ENCODE measurements at places on chromosomes 3 and 15.
A peak's percentile ranks its signal among the peaks of the same experiment; 100 is the strongest.

GRCh38 chr3:182954553-182955235 is 25.6 kb downstream of the DCUN1D1 start:
- no peak for DNase-seq

DNA sequence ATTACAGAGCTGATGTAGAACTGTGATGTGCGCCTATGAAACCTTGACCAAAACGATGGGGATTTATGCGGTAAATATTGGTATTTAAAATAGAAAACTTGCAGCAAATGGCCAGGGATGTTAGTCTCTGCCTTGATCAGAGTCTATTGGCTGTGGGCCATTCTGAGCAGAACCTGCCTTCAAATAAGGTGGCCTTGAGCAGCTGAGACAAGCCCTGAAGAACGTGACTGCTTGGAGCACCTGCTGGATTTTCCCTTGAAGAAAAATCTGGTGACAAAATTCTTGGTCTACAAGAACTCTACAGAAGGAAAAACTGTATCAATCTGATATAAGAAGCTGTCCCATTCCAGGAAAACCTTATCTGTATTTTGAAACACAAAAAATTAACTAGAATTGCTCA is 820.1 kb upstream of the EPHA6 start:
- no peak for DNase-seq

DNA sequence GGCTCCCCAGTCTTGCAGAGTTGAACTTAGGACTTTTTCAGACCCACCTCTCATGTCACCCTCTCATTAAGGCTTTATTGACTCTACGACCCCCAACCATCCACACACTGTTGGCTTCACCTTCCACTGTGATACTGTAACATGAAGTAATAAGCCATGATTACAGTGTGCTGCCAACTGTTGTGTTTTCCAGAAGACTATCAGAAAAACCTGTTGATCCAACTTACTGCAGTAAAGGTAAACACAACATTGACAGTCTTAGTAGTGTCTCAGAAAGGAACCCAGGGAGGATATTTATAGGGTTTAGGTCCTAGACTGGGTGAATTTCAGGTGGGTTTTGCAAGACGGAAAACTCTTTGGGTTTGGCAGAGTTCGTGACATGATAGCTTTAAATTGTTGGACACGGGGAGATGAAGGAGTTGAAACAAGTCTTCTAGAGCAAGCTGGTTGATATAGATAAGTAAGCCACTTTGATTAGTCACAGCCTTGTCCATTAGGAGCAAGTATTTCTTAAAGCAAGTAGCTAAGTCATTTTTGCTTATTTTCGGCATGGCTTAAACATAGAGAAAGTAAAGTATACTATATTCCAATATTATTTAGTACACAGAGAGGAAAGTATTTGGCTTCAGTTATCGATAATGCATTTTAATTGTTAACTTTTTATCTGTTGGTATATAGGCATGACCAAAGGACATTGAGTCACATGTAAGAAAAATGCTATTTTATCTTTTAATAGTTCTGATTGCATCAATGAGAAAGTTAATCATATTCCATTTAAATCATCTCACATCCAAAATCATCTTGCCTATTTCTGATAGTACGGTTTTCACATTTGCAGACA is 2.4 kb upstream of the COL6A5 start:
- no peak for DNase-seq

- no peak for DNase-seq
Observed at GRCh38 chr15:42549741-42550392, 1.2 kb downstream of the HAUS2 start.

GRCh38 chr3:54964081-54964480 is 36.2 kb upstream of the LRTM1 start:
- DNase-seq = no peak

DNA sequence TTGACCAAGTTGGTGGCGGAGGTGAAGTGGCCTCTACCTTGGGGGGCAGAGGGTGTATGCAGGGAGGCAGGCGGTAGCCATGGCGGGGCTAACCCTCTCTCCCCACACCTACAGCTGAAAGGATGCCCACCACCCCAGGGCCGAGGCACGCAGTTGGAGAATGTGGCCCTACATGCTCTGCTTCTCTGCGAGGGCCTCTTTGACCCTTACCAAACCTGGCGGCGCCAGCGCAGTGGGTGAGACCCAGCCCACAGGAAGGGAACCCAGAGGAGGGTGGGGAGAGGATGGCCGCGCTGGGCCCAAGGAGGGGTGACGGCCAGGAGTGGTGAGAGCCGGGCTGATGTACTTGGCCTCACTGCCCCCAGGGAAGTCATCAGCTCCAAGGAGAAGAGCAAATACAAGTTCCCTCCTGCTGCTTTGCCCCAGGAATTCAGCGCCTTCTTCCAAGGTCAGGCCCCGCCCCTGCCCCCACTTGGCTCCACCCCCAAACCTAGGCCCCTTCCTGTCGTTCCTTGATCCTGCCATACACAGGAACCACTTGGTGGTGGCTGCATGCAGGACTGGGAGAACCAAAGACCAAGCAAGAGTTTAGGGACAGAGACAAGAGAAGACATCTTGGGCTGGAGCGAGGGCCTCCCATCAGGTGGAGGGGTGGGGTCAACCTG is 9.8 kb downstream of the NBEAL2 start:
- DNase-seq = no peak

DNA sequence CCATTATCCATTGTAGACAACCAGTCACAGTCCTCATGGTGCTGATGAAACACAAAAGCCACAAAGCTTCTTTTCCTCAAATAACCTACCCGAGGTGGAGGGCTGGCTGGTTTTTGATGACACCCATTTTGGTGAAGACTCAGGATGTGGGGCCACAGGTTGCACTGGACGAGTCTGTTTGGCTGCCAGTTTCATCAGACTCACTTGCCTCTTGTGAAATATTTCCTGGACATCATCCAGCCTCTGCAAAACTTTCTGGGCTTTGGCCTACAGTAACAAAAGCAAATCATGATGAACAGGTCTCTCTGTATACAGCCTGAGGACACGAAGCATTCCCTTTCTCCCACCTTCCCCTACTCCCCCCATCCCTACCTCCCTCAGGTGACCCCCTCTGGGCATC is 42.2 kb downstream of the B3GNT5 start:
- peak; percentile 80 for DNase-seq

- DNase-seq = no peak
Observed at GRCh38 chr3:195224156-195224979, 46.6 kb downstream of the XXYLT1 start.

DNA sequence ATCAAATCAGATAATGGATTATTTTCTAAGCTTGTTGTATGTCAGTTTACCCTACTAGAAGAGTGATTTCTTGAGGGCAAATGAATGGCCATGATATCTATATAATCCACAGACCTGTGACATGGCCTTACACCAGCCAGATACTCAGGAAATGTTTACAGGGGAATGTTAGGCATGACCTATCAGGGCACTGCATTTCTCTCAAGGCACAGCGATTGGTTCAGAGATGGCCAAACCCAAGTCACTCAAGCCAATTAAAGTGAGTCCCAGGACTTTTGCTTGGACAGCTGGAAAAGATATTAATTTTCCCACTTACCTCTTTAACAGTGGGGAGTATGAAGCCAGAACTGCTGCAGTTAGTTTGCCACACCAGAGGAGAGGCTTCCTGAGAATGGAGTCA is 28.7 kb upstream of the GATA2 start:
- no peak for DNase-seq

DNA sequence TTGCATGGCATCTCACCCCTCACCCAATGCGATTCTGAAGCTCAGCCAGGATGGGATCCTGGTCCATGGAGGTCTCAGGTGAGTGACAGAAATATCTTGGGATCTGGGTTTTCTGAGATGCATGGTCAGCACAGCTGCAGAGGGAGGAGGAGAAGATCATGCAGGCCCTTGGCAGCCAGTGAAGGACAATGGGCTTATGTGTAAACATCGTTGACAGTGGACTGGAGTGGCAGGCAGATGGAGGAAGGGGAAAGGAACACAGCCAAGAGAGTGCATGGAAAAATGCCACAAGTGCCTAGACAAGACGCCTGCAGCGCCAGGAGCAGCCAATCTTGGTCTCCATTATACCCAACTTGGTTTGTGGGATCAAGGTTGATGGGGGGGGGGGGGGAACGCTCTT is 347.9 kb downstream of the MCTP2 start:
- no peak for DNase-seq

GRCh38 chr3:107680698-107681097 is 157.9 kb downstream of the BBX start:
- peak; percentile 63 for DNase-seq

DNA sequence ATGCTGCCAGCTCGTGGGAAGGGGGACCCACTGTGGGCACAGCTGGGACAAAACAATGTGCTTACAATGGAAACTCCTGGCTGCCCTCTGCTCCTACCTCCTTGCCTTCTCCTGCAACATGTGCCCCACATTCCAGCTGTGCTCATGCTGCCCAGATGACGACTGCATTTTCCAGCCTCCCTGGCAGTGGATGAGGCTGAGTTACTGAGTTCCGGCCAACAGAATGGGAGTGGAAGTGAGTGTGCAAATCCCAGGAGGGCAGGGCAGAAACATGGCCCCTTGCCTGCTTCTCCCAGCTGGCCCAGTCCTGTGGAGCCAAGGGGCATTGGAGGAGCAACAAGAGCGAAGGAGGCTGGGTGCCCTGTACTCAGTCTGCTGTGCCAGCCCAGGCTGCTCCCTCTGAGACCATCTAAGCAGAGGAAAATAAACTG is 17.1 kb downstream of the KLF15 start:
- no peak for DNase-seq

- no peak for DNase-seq
Observed at GRCh38 chr3:189630767-189631372, 319 bp upstream of the TP63 start.

GRCh38 chr3:52402101-52402521 is 42.8 kb downstream of the SEMA3G start:
- no peak for DNase-seq

DNA sequence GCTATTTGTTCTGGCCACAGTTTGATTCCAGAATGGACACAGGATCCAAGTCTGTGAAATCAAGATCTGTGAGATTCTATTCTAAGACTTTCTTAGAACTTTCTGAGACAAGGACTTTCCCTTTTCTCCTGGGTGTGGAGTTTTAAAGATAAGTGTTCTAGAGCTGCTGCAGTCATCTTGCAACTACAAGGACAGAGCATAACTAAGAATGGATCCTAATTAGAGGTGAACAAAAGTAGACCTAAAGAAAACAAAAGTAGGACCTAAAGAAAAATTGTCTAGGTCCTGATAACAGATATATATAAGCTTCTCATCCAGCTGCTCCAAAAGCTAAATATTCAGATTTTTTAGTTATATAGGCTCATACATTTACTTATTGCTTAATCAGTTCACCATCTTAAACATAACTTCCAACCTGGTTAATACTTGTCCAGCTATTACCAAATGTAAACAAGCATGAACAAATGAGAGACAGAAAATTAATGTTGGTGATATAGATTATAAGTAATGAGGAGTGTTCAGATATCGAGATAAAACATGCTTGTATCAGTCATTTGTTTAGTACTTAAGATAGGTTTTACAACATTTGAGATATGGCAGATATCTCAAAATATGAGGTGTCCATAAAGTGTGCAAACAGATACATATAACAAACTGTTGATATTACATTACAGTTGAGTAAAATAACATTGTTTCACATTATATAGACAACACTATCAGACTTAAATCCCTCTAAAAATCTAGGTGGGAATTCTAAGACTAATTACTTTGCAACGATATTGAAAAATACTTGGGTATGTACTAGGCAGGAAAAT is 75.1 kb downstream of the CD200 start:
- no peak for DNase-seq
